Tibial nerve (tissue), 4 donors: ENCODE measurements at places on chromosomes 2 and 18. TPM values are rescaled to one million over a fixed set of nuclear protein-coding genes. Genes with fewer than 3 reads are reported as not detected.

DNA sequence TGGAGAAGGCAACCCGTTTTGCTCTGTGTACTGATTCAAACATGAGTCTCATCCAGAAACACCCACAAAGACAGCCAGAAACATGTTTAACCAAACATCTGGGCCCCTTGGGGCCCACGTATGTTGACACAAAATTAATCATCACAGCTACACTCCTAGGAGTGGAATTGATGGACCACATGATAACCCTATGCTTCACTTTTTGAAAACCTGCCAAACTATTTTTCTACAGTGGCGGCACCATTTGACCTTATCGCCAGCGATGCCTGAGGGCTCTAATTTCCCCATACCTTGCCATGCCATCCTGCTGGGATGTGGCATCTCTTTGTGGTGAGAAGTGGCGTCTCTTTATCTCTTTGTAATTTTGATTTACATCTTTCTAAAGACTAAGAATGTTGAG lies 38.5 kb downstream of the PSMG2 start:
- DNase-seq: no peak

DNA sequence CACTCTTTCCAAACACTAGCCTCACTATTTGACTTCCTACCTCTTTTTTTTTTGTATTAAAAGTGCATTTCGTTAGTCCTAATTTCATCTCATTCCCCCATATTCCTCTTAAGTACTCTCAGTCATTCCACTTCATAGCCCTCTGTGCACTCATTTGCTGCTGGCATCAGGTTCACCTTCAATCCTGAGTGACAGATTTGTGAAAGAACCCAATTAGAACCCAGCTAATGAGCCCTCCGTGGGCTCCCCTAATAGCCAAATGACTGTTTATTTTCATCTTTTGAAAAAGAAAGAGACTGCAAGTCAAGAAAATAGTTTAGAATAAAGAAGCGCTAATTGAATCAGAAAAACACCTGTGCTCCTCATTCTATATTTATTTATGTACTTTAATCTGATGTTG lies 512.1 kb upstream of the LRATD1 start:
- no peak for DNase-seq

GRCh38 chr2:177072090-177072489 lies 140.5 kb upstream of the HNRNPA3 start:
- DNase-seq: no peak

GRCh38 chr2:235162082-235162836 lies 210.4 kb downstream of the SH3BP4 start:
- DNase-seq: no peak

- DNase-seq: no peak
Observed at GRCh38 chr2:135817951-135818350, 19.0 kb downstream of the LCT start.

DNA sequence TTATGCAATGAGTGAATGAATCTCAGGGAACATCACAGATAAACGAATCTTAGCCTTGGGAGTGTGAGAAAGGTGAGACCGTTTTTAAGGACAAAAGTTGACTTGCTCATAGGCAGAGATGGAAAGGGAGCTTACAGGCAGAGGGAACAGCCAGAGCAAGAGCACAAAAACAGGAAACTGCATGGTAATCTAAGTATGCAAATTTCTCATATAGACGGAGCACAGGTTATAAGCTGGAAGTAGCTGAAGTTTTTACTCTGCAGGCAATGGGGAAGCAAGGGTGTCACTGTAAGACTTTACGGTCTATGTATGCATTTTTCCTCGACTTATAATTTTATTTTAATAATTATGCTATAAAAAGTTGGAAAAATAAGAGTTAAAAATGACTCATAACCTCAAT lies 44.8 kb upstream of the STRN start:
- no peak for DNase-seq

- no peak for DNase-seq
Observed at GRCh38 chr2:191318729-191319078, 73.5 kb downstream of the MYO1B start.

DNA sequence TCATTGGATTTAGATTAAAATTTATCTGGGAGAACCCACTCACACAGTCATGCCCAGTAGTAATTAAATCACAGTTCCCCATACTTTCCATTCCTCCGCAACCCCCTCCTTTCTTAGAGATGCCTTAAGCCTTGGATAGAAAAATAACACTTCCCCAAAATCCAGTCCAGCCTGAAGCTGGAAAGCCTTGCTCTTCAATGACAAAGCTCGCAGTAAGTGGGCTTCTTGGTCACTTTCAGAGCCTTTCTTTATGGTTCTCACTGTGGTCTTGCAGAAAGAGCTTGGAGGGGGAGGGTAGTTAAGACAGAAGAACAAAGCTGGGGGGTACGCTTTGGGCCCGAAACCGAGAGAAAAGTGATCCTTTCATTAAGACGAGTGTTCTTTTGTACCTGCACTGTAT lies 802.1 kb upstream of the POU3F3 start:
- no peak for DNase-seq

GRCh38 chr2:132747046-132747445 lies 77.0 kb upstream of the LYPD1 start:
- DNase-seq: no peak

- no peak for DNase-seq
Observed at GRCh38 chr2:119671016-119671415, 8.0 kb upstream of the TMEM177 start.

GRCh38 chr2:241726459-241726858 lies 8.0 kb upstream of the D2HGDH start:
- no peak for DNase-seq

- DNase-seq: peak; percentile 26
Observed at GRCh38 chr2:105454801-105455485, 56.1 kb upstream of the FHL2 start.

DNA sequence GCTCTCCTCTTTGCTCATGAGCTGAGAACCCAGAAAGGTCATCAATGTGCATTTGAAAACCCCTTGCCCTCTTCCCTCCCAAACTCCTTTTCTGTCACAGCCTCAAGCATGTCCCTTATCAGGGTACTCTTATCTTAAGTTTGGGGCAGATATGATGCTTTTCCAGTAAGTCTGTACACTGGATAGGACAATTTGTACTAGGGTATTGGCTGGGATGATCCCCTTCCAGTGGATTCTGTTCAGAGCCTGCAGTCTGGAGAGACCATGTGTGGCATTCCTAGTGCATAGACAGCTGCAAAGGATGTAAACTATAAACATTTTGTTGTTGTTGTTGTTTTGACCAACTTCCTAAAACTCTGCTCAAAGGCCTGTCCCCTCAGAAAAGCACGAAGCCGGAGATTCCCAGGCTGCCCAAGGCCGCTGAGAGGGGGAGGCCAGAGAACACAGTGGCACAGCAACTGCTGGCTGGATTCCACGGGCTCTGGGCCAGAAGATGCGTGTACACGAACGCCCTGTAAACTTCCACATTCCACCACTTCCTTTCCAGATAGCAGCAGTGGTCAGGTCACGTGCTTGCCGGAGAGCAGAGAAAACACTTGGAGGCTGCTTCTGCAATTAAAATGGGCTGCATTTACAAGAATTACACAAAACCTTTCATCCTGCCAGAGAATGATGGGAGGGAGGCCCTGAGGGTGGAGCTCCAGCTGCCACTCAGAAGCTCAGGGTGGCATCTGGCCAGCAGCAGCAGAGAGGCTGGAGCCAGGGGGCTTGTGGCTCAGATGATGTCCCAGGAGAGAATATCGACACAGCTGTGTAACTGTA lies 42.1 kb downstream of the BMP10 start:
- peak; percentile 98 for DNase-seq

GRCh38 chr2:33907866-33908265 lies 308.8 kb upstream of the FAM98A start:
- DNase-seq: no peak

GRCh38 chr18:69349912-69350597 lies 50.6 kb upstream of the DOK6 start:
- DNase-seq: no peak

DNA sequence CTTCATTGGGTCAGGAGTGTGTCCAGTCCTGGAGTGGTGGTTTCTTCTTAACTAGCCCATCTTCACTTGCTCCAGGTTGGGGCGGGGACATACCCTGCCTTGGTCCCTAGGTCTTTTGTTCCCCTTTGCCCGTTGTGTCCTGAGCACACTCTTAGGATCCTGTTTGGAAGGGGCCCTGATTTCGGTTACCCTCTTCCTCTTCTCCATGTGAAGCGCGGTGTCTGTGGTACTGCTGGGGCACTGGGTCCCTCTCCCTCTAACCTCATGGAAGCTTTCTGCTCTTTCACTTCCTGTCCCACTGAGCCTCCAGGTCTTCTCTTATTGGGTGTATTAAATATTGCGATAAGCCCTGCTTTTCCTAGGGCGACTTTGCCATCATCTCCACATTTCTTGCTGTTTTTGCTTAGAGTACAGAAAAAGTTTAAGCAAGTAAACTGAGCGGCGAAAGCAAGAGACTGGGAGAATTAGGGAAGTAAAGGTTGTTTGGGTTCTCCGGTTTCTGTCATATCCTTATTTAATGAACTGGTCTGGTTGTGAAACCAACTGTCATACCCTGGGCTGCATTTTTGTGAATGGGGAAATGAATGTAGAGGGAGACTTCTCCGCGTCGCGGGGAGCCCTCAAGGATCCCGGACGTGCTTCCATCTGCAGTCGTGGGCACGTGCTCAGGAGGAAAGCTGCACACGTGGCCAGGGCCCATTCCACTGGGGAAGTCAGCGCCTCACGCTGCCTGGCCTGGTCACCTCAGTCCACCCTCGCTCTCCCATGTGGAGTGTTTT lies 73.8 kb upstream of the B3GNT7 start:
- peak; percentile 31 for DNase-seq

- no peak for DNase-seq
Observed at GRCh38 chr2:159187106-159187505, 99.4 kb downstream of the WDSUB1 start.

The RMDN2 gene
- total RNA-seq: 9.6 TPM

The GAREM2 gene
- total RNA-seq: 3.0 TPM

The AQP12B gene
- not detected for total RNA-seq

The MORN2 gene
- total RNA-seq: 17.2 TPM

The ASB18 gene
- not detected for total RNA-seq

The ANKRD30BL gene
- not detected for total RNA-seq

The SMYD1 gene
- total RNA-seq: not detected

The REG3G gene
- total RNA-seq: not detected

The FOSL2 gene
- total RNA-seq: 184 TPM

The LINC00305 gene
- total RNA-seq: not detected
